ENCODE measurements at places on chromosomes 16 and 17.

DNA sequence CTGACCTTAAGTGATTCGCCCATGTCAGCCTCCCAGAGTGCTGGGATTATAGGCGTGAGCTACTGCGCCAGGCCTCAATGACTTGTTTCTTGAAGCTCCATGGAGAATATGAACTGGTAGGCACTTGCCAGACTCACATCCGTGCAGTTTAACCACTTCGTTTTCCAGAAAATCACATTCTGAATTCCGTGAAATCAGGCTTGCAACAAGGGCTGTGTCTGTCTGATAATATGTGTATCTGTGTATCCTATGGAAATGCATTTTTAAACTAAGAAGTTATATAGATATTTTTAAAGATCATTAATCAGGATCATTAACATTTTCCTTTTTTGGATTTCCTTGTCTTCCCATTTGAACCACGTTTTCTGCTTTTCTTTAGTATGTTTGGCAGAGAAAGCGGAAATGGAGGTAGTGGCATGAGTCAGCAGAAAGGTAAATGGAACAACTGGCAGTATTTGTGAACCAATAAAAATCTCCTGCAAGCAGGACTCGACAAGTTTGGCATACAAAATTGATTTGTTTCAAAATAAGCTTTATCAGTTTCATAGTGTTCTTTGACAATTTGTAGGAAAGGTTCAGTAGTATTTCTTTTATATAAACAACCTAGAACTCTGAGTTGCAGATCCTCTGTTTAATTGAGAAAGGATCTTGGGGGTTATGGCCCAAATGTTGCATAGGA is 33.0 kb downstream of the USP10 start:
- DNase-seq, result no peak

GRCh38 chr16:78962457-78962929 is 638.0 kb downstream of the MAF start:
- DNase-seq, result no peak

- no peak for DNase-seq
Measured at GRCh38 chr16:54370278-54371040, 83.9 kb upstream of the IRX3 start.

DNA sequence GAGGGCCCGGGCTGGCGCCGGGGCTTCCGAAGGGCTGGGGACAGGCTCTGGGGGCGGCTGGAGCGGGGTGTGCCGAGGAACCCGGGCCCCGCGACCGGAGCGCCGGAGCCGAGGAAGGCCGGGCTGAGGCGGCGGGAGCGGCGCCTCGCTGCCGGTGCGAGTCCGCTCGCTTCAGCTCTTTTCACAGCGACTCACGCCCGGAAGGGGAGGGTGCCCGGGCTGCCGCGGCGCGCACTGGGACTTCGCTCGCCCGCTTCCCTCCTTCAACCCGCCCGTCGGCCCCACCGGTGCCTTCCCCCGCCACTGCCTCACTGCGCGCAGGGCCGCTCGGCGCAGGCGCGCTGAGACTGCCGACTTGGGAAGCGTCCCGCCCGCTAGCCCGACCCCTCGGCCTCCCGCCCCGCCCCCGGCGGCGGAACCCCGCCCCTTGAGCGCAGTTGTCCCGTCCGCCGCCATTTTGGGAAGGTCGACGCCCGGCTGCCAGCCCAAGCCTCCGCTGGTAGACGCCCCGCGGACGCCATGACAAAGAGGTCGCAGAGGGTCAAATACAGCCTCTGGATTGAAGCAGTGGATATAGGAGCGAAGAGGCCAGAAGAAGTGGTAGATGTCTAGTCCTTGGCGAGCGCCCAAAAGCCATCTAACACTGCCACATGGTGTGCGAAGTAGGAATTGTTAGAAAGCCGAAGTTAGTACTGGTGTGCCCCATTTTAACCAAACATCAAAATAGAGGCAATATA is at the start of gene UBE2G1:
Gene UBE2G1 (minus strand): TSS at position 349 of the 737 bp plus-strand sequence. CDS start 359 bp downstream, outside the sequence.
- DNase-seq, result peak; percentile 95

- no peak for DNase-seq
Measured at GRCh38 chr17:67021743-67022450, 22.5 kb upstream of the CACNG1 start.

Data from urothelium cell line (cell line).